ENCODE measurements at places on chromosomes 6 and 20. TPM values are rescaled to one million over a fixed set of nuclear protein-coding genes. Genes with fewer than 3 reads are reported as not detected.

GRCh38 chr6:1496836-1497760 lies 107.7 kb downstream of the FOXF2 start:
- no peak overlapping the region for H3K27ac ChIP-seq
- no peak for DNase-seq
- no peaks in the 10 kb centered on the region for H3K4me1 ChIP-seq
- no peaks in the 10 kb centered on the region for H3K36me3 ChIP-seq
- H3K4me3 ChIP-seq, result no peak overlapping the region
- H3K27me3 ChIP-seq, result no peaks in the 10 kb centered on the region

CAGE1 gene
- total RNA-seq, result 0.16 TPM

DNA sequence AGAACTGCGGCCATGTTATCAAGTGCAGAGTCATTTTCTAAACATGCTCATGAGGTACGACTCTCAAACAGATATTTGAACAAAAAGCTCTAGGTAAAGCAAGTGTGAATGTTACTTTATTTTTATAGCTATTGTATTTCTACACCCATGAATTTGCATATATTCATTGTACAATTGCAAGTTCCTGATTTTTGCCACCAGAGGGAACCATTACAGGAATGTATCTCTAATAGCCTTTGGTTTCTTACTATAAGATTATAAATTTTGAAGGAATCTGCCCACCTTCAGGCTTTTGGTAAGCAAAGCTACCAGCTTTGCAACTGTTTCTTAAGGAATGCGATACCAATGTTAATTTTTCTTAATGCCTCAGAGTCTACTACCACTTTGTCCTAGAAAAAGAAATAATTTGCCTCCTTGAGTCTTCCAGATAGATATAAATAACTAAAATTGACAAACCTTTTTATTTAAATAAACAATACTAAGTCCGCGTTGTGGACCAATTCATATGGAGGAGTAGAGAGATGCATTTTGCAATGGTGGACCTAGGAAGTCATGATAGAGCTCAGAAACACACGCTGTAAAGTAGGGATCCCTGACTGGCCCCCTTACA lies 125.4 kb upstream of the SAMD5 start:
- H3K4me1 ChIP-seq, result peaks cover 13% of the 10 kb centered on the region
- H3K4me3 ChIP-seq, result no peak overlapping the region
- no peaks in the 10 kb centered on the region for H3K27me3 ChIP-seq
- H3K36me3 ChIP-seq, result peaks cover 52% of the 10 kb centered on the region

- H3K4me1 ChIP-seq, result peaks cover 41% of the 10 kb centered on the region
- no peak for DNase-seq
- H3K27me3 ChIP-seq, result peaks cover 20% of the 10 kb centered on the region
- peak within 1 kb of the TSS; percentile 56 for H3K4me3 ChIP-seq
These were observed at the start of gene DNAH8 for GRCh38 chr6:38715016-38715689. Gene DNAH8, plus strand, starts transcription at chr6:38715311. Its CDS starts 7,499 bp downstream, at chr6:38722810.

LST1 gene
- total RNA-seq, result 14.6 TPM

DNA sequence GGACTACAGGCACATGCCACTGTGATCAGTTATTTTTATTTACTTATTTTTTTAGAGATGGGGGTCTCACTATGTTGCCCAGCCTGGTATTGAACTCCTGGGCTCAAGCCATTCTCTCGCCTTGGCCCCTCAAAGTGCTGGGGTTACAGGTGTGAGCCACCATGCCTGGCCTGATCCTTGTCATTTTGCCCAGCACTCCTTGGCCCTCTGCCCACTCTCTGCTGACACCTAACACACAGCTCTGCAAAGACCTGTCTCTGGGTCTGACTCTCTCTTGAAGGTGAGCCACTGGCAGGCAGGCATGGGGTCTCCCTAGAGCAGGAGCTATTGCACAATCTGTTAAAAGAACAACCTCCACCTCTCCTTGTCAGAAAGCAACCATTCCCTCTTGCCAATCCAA lies 155.6 kb downstream of the ZFP64 start:
- H3K27me3 ChIP-seq, result no peaks in the 10 kb centered on the region
- DNase-seq, result no peak
- no peak overlapping the region for H3K4me3 ChIP-seq
- peaks cover 12% of the 10 kb centered on the region for H3K4me1 ChIP-seq
- no peaks in the 10 kb centered on the region for H3K36me3 ChIP-seq
- H3K27ac ChIP-seq, result no peak overlapping the region
